Neural crest cell (in vitro differentiated cells): ENCODE measurements at places on chromosomes 7 and 10.

- DNase-seq: no peak
These were observed 2.9 kb upstream of the WDFY4 start for GRCh38 chr10:48681740-48682139.

GRCh38 chr7:93890041-93890463 lies 501 bp downstream of the TFPI2 start:
- DNase-seq: peak; percentile 20

DNA sequence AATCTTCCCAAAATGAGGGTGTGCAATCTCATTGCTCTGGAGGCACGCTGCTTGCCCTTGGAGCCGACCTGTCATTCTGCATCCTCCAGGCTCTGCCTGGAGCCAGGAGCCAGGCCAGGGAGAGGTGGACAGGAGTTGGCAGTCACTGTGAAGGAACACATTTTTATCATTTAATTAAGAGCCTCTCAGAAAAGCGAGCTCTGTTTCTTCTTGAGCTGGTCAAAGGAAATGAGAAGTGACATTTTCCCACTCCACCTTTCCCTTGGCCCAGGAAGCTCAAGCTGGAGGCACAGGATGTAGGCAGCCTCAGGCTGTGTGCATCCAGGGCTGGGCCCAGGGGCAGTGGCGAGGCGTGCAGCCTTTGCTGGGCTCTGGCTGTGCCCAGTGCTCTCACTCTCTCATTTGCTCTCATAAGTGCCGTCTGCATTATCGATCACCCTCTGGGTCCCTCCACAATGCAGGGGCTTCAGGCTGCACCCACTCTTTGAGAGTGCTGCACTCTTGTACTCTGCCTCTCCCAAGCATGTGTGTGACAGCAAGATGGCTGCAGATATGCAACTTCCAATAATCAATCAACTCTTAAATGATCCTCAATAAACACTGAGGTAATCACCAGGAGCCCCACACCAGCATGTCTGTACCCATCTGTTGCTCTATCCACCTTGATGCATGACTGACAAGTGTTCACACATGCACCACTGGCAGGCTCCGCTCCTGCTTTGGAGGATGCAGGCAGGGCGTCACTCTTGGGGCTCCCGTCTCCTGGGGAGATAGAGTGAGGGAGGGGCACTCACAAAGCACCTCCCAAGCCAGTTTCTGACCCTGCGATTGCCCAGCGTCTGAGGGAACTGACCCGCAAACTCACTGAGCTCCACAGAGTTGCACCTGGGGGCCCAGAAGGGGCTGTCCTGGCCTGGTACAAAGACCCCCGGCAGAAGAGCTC lies 171.4 kb downstream of the ZNF248 start:
- DNase-seq: no peak

- no peak for DNase-seq
These were observed 94.9 kb upstream of the PRSS1 start for GRCh38 chr7:142654398-142654797.

GRCh38 chr7:128425850-128426249 lies 16.1 kb upstream of the IMPDH1 start:
- peak; percentile 86 for DNase-seq
